Smooth muscle cell of the brain vasculature (primary cell): ENCODE measurements at places on chromosomes 4 and X.

DNA sequence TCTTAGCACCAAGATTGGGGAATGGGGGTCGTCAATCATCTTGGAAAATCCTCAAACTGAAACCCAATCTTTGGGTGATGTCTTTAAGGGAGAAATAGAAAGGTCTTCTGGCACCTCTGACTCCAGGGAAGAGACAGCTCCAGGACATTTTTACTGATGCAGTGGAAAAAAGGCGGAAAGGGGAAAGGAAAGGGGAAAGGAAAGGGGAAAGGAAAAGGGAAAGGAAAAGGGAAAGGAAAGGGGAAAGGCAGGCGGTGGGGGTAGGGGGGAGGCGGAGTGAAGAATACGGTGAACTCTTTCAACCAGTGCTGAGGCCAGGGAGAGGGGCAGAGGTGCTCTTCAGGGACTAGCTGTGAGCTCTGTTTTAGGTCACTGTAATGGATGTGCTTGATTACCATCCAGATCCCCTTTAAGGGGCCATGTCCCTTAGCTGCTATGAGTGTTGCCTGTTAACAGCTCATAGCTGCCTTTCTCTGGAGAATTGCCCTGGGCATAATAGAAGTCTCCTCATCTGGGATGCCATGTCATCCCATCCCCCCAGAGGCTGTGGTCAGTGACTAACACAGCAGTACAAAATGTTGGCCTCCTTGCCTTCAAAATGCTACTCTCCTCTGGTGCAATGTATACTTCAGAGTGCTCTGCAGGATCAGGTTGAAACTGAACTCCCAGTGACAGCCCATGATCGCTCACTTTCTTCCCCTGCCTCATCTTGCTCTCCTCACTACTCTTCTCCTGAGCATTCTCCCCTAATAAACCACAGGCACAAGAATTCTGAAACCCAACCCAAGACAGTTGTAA is 92.4 kb upstream of the AP1S2 start:
- no peak for DNase-seq

GRCh38 chr4:34972189-34972588 is 1272.1 kb downstream of the ARAP2 start:
- no peak for DNase-seq

GRCh38 chr4:102343964-102344519 is 1.2 kb downstream of the SLC39A8 start:
- no peak for DNase-seq

DNA sequence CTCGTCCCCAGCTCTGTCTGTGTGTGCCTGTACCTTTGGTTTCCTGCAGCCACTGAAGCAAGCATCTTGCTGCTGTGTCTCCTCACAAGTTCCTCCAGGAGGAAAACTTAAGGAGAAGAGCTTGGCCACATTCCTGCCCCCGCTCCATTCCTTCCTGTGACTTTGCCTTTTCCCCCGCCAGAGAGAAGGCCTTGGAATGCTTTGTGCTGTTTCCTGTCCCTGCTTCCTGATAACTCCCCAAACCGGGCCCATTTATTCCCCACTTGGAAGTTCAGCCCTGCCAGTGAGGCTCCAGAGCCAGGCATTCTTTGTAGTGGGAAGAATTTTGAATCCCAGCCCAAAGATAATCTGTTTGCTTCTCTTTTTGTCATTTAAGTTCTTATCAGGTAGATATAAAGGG is 33.1 kb downstream of the SMIM10L2A start:
- no peak for DNase-seq

GRCh38 chr4:158785718-158786117 is 16.9 kb downstream of the FNIP2 start:
- DNase-seq, result no peak

GRCh38 chrX:16807976-16808542 is 21.8 kb downstream of the TXLNG start:
- DNase-seq, result no peak

- no peak for DNase-seq
These were observed 18.8 kb downstream of the SLC25A31 start for GRCh38 chr4:127748957-127749356.

- no peak for DNase-seq
These were observed 38.8 kb downstream of the MSN start for GRCh38 chrX:65706041-65706828.

DNA sequence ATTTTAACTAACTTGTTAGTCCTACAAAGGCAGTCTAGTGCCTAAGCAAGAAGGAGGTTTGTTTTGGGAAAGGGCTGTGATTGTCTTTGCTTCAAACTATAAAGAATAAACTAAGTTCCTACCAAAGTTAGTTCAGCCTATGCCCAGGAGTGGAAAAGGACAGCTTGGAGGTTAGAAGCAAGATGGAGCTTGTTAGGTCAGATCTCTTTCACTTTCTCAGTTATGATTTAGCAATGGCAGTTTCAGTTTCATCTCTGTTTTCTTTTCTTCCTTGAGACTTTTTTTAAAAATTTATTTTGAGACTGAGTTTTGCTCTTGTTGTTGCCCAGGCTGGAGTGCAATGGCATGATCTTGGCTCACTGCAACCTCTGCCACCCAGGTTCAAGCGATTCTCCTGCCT is 82.9 kb upstream of the NLGN4X start:
- no peak for DNase-seq

GRCh38 chr4:119000400-119000799 is 111.7 kb downstream of the SYNPO2 start:
- no peak for DNase-seq

- DNase-seq, result no peak
These were observed 16.6 kb upstream of the ZNF185 start for GRCh38 chrX:152881289-152881688.

DNA sequence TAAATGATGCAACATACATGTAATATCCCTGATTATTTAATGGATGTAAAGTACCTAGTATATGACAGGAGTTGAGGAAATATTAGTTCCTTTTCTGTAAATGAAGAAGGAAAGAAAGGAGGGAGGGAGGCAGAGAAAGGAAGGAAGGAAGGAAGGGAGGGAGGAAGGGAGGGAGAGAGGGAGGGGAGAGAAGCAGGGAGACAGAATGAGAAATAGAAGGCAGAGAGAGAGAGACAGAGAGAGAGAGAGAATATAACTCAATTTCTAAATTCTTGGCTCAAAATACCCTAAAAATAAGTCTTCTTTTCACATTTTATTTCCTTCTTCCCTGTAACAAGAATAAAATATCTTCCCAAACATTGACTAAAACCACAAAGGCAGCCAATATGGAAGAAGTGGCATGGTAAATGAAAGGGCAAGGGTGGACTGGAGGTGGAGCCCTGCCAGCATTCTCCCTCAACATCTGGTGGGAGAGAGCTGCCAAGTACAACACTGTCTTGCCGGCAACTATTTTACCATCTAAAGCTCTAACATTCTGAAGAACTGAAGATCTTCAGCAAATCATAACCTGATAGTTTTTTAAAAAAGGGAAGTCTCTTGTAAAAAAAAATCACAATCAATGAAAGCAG is 245.1 kb downstream of the PPP3CA start:
- peak; percentile 87 for DNase-seq

DNA sequence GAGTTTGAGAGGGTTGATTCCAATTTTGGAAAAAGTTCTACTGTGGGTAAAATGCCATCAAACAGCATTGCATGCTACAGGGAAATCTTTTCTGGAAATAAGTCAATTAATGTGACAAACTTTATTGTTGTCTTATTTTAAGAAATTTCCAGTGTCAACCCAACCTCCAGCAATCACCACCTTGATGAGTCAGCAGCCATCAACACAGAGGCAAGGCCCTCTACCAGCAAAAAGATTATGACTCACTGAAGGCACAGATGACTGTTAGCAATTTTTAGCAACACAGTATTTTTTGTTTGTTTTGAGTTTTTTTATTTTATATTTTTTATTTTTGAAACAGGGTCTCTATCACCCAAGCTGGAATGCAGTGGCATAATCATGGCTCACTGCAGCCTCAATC is 165.4 kb upstream of the C1QTNF7 start:
- no peak for DNase-seq

DNA sequence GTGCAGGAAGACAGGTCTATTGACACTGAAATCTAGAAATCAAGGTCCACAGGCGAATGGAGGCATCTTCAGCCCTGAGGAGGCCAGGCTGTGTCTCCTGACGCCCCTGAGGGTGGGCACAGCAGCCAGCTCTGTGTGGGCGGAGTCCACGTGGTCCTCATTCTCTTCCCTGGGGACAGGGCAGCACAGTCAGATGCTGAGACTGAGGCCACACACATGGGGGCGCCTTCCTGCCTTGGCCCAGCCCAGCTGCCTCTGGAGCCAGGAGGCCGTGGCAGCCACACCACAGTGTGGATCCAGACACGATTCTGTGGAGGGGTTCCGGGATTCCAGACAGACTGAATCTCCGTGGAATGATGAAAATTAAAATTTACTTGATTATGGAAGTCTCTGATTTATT is 20.8 kb downstream of the FGFR3 start:
- no peak for DNase-seq

GRCh38 chr4:70901607-70901983 is 574 bp upstream of the MOB1B start:
- no peak for DNase-seq

DNA sequence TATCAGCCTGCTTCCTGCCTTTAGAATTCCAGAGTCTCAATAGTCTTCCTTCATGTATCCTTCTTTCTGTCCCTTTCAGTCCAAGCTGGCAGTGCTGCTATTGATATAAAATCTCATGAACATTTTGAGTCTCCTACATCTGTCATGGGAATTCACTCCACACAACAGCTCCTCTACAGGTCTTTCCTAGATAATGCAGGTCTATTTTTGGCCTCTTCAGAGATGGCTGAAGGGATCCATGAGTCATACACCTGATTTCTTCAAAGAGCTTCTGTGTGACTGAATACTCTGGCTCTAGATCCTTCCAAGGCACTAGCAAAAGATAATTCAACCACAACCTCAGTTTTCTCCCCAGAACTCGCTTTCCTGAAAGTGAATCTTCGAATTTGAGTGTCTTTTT is 115.4 kb downstream of the STPG2 start:
- DNase-seq, result no peak

DNA sequence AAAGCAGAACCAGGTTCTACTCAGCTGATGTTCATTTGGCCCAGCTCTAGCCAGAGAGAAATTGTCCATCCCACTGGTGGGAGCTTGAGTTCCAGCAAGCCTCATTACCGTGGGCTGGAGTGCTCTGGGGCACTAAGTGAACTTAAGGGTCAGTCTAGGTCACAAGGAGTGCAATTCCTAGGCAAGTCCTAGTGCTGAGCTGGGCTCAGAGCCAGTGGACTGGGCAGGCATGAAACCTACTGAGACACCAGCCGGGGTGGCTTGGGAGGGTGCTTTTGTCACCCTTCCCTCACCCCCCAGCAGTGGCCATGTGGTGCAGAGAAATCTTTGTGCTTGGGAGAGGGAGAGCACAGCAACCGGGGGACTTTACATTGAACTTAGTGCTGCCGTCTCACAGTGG is 39.4 kb downstream of the GSX2 start:
- DNase-seq, result no peak

DNA sequence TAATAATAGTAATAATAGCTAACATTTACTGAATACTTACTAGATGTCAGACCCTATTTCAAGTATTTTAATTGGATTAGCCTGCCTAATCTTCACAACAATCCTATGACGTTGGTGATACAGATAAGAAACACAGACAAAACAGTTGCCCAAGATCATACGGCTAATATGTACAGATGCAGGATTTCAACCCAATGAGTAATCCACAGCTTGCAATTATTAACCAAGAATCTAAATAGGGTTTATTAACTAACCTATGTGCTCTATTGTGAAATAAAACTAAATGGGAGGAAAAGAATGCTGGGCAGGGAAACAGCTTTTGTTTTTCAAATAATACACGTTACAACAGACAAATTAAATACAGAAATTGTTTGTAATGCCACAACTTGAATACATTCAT is 23.4 kb downstream of the FBXO8 start:
- no peak for DNase-seq

DNA sequence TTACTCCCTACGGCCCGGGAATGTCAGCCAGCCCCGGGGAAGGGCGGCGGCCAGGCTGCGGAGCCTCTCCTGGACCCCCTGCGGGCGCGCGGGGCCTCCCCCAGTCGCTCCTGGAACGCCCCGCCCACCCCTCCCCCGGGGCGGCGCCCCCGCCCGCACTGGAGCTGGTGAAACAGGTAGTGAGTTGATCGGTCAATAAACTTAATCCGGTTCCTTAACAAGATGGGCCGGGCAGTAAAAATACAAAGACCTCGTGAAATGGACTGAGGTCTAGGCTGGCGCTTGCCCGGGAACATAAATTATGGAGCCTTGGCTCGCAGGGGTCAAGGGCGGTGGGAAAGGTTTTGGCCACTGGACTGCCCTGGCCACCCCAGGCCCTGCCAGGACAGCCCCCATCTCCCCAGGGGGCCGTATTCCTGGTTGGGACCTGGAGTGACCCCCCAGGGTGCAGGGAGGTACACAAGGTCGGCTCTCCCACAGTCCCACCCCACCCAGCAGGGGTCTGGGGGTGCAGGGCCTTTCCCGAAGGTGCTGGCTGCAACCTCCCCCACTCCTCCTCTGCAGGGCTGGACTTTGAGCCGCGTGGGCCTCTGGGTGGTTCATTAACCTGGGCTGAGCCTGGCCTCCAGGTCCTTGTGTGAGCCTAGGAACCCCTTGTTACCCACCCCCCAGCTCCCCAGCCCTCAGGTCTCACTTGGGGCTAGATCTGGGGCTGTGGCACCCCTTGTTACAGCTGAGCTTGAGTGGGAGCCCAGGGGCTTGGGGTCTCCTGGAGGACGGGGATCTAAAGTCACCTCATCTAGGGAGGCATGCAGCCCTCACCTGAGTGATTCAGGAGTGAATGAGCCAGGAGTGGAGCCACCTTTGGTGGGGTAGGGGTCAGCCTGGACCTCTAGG is 2.5 kb downstream of the FGFR3 start:
- DNase-seq, result no peak

DNA sequence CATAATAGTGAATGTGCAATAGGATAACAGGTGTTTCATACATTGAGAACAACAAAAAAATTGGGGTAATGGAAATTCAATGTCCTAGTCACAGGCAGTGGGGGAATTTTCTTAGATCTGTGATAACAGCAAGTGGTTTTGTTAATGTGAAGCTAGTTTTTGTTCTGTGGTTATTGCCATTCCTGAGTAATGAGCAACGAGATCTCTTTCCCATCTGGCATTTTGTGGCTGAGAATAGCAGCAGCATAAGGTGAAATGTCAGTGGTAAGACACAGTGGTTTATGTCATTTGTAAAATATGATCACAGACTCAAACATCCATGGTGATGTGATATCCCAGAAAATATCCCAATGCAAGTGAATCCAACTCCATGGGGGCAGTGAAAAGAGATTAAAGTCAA is 497.5 kb downstream of the KCNIP4 start:
- no peak for DNase-seq

GRCh38 chr4:56200275-56200674 is 187.0 kb downstream of the AASDH start:
- no peak for DNase-seq

GRCh38 chrX:68498044-68498507 is 775 bp upstream of the YIPF6 start:
- DNase-seq, result no peak

- no peak for DNase-seq
These were observed 413.1 kb downstream of the NKX6-1 start for GRCh38 chr4:84085986-84086385.
